Stimulated activated CD4-positive, alpha-beta T cell treated with anti-CD3 and anti-CD28 coated beads, Interleukin-1b, Interleukin-23, amount 100 ng/mL, for 1 hour (primary cell): ENCODE measurements at places on chromosomes 2 and 18.

GRCh38 chr2:145108959-145109710 is 589.2 kb upstream of the ZEB2 start:
- no peak for DNase-seq

DNA sequence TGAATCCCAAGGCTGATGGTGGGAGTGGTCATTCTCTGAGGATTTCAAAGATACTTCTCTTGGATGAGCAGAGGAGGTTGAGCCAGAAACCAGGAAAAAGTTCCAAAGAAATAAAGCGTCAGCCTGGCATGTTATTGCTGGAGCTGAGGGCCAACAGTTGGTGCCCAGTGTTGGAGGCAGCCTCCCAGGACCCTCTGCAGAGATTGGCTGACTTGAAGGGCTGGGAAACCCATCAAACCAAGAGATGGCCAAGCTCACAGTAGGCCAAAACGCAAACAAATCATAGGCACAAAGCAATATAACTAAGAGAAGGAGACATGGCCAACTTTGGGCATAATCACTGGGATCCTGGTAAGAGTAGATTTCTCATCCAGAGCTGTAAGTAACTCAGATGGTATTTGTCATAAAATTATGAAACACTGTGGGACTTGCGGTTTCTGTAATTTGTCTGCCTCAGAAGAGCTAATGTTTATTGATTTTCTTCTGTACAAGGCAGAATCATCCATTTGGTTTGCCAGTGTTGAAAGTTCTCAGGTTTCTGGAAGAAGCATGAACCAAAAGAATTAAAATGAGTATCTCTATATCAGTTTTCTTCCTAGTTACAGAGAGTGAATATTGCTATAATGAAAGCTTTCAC is 108.3 kb downstream of the ATL2 start:
- no peak for DNase-seq

DNA sequence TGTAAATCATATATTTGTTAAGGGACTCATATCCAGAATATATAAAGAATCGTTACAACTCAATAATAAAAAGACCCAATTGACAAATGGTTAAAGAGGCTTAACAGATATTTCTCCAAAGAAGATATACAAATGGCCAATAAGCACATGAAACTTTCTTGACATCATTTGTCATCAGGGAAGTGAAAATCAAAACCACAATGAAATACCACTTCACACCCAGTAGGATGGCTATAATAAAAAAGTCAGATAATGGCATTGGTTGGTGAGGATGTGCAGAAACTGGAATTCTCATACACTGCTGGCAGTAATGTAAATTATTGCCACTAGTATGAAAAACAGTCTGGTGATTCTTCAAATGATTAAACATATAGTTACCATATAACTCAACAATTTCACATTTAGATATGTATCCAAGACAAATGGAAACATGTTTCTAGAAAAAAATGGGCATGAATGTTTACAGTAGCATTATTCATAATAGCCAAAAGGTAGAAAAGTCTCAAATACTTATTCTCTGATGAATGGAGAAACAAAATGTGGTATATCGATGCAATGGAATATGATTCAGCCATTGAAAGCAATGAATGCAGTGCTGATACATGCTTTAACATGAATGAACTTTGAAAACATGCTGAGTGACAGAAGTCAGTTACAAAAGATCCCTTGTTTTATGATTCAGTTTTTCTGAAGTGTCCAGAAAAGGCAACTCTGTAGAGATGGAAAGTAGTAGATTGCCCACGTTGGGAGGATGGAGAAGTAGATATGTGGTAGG is 304.6 kb upstream of the ZEB2 start:
- no peak for DNase-seq

- no peak for DNase-seq
These were observed 251.2 kb downstream of the SATB2 start for GRCh38 chr2:199206536-199206935.

DNA sequence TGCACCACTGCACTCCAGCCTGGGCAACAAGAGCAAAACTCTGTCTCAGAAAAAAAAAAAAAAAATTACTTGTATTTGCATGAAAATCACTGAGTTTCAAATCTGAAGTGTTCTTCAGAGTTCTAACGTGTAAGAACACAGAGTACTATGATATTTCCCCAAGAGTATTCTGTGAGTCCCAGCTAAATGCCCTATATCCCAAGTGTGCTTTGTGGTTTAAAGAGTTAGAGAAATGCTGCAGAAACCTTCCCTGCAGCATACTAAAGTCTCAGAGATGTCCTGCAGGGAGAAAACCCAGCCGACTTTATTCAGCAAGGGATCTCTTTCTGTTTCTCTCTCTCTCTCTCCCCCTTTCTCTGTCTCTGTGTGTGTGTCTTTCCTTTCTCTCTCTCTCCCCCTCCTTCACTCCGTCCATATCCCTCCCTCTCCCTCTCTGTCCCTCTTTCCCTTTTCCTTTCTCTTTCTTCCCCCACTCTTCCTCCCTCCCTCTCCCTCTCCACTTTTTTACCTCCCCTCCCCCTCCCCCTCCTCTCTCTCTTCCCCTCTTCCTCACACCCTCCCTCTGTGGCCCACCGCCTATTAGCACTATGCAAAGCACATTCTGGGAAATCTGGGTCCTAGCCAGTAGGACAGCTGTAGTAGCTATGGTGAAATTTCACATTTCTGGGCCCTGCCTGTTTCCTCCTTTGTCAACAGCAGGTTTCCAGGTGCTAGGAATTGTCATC is 54.2 kb downstream of the ACTR2 start:
- DNase-seq = no peak

GRCh38 chr2:164565359-164565758 is 55.9 kb downstream of the GRB14 start:
- no peak for DNase-seq

DNA sequence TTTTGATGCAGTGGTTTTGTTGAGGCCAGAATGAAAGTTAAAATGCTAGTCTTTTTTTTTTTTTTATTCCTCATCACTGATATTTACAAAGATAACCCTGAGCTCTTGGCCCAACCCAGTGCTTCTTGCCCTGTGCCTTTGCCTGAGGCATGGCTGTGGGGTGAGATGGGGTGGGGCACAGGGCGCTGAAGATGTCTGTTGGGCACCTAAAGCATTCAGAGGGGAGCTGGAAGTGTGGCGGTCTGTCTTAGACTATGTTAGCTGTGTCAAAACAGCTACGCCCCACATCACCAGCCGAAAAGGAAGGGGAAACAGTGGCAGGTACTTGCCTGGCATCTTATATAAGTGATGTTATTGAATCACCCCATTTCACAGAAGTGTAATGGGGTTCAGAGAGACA is 20.7 kb downstream of the TOGARAM2 start:
- DNase-seq = no peak

DNA sequence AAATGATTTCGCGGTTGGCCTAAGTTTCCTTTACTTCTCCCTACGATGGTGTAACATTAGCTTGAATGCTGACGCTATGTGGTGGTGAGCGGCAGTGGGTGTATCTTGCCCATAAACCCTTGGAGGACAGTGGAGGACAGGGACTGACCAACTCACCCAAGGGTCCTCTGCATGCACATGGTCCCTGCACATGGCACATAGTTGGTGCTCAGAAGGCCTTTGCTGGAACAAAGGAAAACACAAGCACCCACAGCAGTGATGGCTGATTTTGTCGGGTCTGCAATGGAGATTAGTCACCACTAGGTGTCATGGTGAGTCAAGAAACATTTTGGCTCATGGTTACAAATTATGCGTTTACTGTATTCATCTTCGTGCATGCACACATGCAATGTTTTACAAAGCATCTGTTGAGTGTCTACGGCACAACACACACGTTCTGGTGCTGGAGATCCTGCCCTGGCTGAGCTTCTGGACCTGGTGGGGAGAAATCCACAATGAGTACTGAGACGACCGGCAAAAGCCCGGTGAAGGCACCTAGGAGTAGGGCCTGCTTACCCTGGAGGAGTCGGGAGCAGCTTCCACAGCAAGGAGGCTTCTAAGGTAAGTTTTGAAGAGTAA is 44.0 kb downstream of the PDCL3 start:
- no peak for DNase-seq

DNA sequence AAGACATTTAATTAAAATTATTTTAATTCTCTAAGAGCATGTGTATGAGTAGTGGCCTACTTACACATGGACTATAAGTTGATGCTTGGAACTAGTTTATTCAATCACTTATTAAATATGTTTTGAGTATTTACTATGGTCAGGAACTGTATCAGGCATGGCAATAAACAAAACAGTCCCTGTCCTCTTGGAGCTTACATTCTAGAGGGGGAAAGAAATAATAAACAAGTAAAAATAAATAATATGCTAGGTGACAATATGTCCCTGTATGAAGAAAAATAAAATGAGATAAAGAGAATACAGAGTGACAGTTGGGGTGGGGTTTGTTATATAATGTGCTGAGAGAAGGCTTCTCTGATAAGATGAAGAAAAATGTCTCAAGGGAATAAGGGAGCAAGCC is 74.5 kb downstream of the MYO3B start:
- DNase-seq = no peak

DNA sequence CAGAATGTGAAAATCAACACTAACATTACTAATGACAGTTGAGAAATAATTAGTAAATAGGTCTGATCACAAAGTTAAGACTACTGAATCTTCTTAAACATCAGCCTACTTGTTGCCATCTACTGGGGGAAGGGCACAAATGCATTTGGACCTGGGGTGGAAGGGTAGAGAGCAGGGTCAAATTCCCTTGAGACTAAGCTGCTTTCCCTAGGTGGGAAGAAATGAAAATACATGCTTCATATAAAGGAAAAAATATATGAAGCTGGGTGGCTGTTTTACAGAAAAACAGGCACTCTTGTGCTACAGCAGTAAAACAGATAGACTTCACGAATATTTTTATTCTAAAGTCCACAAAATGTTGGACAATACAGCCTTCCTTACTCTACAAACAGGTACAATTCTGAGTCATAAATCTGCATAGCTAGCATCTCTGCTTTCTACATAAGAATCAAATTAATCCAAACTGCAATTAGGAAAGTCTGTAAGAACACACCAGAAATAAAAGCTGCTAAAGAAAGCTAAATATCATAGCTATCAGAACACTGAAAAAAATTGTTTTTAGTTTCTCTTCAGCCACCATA is 10.9 kb downstream of the TRIP12 start:
- DNase-seq = no peak

GRCh38 chr2:46362667-46363012 is 65.4 kb downstream of the EPAS1 start:
- DNase-seq = no peak

DNA sequence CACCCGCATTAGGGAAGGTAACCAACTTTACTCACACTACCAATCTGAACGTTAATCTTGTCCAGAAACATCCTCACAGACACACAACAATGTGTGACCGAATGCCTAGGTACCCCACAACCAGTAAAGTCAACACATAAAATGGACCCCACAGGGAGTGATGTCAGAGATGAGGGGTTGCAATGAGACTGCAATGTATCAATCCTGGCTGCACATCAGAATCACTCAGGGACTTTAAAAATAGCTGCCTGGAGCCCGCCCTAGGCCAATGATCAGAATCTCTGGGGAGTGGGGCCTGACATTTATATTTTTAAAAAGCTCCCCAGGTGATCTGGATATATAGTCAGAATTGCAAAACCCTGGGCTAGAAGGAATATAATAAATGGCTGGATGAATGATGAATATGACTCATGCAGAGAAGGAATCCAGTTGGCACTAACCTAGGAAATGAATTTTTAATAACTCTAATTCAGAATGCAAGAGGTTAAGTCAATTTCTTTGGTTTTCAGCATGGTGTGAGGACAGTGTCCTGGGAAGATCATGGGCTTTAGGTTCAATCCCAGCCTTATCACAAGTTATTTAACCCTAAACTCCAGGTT is 92.8 kb downstream of the COLEC12 start:
- no peak for DNase-seq

- no peak for DNase-seq
These were observed 89.2 kb downstream of the SOCS6 start for GRCh38 chr18:70377857-70378701.

DNA sequence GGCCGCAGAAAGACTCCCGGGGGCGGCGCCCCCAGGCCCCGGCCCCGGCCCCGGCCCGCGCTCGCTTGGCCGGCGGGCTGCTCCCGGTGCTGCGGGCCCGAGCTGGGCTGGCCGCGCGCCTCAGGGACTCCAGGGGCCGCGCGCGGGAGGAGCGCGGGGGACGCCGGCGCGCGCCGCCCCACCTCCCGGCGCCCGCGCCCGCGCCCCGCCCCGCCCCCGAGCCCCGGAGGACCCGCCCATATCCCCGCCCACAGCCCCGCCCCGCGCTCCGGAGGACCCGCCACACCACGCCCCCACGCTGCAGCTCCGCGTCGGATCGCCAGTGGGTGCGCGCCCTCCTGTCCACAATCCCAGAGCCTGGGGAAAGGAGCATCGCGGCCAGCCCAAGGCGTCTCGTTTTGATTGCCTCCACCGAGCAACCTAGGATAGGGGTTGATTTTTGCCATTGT is at the start of gene PARD6G:
PARD6G (minus strand) TSS at position 122 of the 449 bp plus-strand sequence. CDS start 166 bp downstream, outside the sequence.
- DNase-seq = peak; percentile 29

- DNase-seq = no peak
These were observed 15.6 kb downstream of the BMP10 start for GRCh38 chr2:68855550-68855949.

DNA sequence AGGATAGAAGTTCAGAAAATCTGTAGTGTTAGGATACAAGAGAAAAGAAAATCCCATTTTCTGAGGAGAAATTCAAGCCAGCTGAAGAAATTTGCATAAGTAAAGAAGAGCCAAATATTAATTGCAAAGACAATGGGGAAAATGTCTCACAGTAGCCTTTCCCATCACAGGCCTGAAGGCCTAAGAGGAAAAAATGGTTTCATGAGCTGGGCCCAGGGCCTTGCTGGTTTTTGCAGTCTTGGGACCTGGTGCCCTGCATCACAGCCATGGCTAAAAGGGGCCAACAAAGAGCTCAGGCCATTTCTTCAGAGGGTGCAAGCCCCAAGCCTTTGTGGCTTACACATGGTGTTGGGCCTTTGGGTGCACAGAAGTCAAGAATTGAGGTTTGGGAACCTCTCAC is 413.6 kb upstream of the CYRIA start:
- DNase-seq = no peak

GRCh38 chr2:219736209-219736608 is 108.8 kb downstream of the SLC4A3 start:
- no peak for DNase-seq

GRCh38 chr18:63867368-63868125 is 20.0 kb upstream of the SERPINB2 start:
- no peak for DNase-seq

GRCh38 chr18:57631697-57632096 is 10.1 kb upstream of the NARS1 start:
- DNase-seq = no peak
